Fibroblast of skin of left biceps (primary cell): ENCODE measurements at places on chromosomes 5 and 9.

GRCh38 chr5:172455087-172455381, 709 bp upstream of the SH3PXD2B start:
- no peak for DNase-seq

DNA sequence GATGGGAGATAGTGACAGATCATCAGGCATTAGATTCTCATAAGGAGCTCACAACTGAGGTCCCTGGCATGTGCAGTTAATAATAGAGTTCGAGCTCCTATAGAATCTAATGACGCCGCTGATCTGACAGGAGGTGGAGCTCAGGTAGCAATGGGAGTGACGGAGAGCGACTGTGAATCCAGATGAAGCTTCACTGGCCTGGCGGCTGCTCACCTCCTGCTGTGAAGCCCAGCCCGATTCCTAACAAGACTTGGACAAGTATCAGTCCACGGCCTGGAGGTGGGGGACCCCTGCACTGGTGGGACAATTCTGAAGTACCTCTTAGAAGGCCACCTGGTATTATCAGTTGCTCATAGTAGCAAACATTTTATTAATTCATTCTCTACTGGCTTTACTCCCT, 377.9 kb upstream of the ITGA1 start:
- DNase-seq = no peak

DNA sequence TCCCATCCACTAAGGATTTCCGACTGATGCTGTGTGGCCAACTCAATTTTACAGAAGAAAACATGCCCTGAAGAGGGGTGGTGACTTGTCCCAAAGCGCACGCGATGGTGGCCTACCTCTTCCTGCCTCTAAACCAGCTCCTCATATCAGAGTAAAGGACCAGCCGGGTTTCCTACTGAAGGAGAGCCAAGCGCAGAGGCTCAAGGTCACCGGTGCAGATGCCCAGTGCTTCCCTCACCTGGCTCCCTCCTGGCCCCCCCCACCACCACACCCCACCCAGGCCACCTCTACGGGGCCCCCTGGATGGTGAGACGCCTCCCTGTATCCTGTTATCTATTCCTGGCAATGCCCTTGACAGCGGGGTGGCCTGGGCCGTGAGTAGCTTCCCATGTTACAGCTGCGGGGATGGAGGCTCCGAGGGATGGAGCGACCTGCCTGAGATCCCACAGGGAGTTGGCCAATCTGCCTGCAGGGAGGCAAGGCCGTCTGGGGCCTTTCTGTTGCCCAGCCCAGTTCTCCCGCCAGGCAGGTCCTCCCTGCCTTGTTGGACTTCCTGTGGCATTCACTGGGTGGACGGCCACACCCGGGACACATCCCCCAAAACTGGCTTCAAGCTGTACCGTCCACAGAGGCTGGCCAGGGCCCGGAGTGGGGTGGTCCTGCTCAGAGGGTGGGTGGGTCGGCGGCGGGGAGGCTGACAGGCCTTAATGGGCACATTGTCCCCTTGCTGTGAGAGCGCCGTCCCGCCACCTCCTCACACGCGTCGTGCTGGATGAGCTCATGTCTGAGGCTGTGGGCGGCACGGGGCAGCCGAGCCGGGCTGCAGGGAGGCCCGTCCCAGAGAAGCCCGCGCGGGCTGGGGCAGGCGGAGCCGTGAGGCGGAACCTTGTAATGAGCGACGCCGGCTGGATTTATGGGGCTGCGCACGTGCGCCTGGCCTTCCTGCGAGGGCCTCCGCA, 72.5 kb downstream of the MACROH2A1 start:
- no peak for DNase-seq

- DNase-seq = no peak
Measured at GRCh38 chr5:76804266-76804665, 14.6 kb upstream of the F2RL1 start.
